ENCODE measurements at places on chromosomes 6 and 20. TPM values are rescaled to one million over a fixed set of nuclear protein-coding genes. Genes with fewer than 3 reads are reported as not detected.

DNA sequence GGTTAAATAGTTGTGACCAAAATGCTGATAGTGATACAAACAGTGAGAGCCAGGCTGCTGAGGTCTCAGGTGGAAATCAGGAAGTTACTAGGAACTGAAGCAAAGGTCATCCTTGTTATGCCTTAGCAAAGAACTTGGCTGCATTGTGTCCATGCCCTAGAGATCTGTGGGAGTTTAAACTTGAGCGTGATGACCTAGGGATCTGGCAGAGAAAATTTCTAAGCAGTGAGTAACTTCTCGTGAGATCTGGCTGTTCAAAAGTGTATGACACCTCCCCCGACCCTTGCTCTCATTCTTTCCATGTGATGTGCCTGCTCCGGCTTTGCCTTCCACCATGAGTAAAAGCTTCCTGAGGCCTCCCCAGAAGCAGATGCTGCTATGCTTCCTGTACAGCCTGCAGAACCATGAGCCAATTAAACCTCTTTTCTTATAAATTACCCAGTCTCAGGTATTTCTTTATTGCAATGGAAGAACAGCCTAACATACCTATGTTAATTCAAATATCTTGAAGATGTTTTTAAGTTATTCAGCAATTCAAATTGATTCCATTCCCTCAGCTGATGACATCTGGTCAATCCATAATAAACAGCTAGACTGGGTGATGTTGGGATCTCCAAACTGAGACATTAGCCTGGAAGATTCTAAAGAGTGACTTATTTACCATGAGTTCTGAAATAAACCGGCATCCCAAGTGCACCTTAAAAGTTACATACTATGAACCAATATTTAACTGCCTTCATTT, 33.8 kb downstream of the KIF16B start:
- no peak for DNase-seq

The SIRPD gene
- not detected for total RNA-seq

- DNase-seq, result no peak
These were observed 102.0 kb downstream of the HIVEP1 start for GRCh38 chr6:12114055-12114503.

The BMP7 gene
- total RNA-seq, result 1.3 TPM

- DNase-seq, result no peak
These were observed 7.7 kb downstream of the TREML2 start for GRCh38 chr6:41193171-41193734.

- no peak for DNase-seq
These were observed 88.1 kb upstream of the ZFP64 start for GRCh38 chr20:52279706-52280105.

DNA sequence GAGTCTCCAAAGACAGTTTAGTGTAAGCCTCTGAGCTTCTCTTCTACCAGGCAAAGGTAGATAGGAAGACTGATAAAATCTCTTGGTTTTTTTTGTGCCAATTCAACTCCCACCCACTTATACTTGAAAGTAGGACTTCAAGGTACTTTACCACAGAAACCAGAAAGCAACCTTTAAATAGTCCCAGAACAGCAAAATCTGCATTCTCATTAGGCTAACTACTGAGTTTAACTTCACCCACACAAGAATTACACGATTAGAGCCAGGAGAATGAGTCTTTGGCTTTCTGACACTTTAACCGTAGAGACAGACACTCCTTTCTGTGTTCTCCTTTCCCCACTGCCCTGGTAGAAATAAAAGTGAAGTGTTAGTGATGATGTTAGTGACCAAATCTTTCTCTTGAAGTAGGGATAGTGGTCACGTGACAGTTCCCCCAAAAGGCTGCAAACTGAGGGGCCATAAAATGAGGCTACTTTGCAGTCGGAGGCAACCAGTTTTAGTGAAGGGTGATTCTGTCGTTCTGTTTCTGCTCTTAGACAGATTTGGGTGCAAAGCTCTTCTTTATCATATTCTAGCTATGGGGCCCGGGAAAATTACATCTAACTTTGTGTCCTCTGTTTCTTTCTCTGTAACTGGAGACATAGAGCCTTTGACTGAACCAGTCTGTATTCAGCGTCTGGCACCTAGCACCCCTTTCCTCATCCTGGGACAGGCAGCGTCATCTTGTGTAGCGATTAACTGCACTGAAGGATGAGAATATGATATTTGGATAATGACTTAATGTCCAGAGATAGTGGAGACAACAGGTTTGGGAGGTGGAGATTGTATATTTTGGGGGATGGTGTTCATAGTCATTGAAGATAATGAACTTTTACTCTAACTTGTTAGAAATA, 206.4 kb upstream of the CITED2 start:
- no peak for DNase-seq

DNA sequence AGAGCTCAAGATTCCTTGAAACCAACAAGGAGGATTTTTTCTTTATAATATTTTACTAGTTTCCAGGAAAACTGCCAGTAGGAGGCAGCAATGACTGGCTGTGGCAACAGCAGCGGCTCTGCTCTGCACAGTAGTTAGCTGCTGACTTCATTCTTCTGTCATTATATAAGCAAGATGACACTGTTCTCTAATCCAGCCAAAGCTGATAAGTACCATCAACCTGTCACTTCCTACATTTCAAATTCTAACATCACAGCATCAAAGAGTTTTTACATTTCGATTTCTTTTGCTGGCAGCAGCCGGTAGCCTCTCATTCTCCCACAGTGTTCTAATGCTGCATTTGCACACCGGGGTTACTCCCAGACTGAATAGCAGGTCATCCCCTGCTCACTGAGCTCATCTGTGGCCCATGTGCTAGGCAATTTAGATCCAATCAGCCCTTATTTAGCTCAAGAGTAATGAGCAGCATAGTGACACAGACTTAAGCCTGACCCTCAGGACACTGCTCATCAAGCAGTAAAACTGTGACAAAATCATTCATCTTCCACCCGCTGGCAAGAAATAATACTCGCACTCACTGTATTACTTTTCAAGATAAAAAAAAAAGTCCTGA, 67.8 kb downstream of the MMS22L start:
- no peak for DNase-seq

DNA sequence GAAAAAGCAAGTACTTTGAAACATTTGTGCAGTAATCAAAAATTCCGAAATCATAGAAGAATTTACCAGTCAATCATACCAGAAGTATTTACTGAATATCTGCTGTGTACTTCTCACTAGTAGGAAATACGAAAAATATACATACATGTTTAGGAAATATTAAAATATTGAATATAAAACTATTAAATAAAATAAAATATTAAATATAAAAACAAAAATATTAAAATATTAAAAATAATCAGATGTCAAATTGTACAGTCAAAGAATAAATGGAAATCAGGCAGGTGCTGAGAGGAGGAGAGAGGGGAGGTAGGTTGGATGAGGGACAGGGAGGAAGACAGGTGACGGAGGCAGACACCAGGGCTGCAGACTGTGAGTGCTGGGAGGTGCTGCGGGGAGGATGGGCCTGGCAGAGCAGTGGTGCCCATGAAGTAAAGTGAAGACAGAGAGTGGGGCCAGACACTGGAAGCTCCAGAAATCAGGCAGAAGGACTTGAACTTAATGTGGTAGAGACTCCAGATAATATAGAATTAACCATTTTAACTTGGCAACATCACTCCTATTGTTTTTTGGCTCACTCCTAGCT, 55.9 kb downstream of the PRKN start:
- DNase-seq, result no peak

DNA sequence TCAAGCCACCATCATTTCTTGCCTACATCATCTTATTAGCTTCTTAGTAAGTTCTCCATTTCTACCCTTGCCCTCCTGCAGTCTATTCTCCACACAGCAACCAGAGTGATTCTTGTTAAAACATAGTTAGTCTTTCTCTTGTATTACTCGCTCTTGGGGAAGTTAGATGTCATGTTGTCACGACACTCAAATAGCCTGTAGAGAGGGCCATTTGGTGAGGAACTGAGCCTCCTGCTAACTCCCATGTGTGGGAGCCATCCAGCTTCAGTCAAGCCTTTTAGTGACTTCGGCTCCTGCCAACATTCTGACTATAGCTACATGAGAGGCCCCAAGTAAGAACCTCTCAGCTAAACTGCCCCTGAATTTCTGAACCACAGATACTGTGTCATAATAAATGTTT, 395.4 kb downstream of the CDC5L start:
- no peak for DNase-seq

DNA sequence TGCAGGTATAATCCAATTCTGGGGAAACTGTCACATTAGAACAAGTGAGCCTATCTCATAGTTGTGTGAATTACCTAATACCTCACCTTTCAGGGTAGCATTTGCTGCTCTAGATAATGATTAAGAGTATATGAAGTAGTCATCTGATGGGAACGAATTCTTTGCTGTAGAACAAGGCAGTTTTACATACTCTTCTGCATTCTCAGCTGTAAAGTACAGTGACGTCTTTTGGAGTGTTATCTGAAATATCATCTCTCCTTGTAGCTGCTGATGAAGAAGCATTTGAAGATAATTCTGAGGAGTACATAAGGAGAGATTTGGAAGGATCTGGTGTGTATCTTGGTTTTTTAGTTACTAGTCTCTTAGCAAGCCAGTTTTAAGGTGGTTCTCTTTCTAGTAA, 28.4 kb downstream of the CSE1L start:
- no peak for DNase-seq

DNA sequence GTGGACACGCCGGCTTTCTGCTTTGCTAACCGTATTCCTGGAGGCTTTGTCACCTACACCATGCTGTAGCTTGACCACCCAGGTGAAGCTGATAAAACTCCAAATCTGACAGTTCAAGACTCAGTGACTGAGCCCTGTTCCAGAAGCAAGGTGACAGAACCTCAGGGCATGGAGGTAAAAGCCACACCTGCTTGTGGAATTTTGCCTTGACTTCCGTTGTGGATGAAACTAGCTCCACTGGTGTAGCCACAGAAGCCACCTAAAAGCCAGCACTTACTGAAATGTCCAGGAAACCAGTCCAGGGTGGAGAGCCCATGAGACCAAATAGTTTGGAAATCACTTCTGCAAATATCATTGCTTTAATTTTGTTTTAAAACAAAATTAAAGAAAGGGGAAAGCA, 11.0 kb downstream of the CST8 start:
- DNase-seq, result no peak

DNA sequence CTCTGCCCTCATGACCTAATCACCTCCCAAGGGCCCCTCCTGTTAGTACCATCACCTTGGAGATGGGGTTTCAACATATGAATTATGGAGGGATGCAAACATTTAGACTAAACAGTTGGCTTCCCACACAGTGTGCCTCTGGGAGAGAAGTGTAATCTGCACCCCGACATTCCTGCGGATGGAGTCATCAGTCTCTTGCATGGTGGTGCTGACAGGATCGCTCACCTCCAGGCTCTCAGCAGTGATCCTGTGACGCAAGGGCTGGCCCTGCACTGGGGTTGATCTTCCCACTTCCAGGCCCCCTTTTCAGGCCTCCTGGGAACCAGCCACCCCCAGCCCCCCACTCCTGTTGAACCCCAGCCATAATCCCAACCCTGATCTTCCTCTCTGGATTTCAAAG, 16.0 kb upstream of the PI16 start:
- no peak for DNase-seq

The PI16 gene
- 0.12 TPM for total RNA-seq

DNA sequence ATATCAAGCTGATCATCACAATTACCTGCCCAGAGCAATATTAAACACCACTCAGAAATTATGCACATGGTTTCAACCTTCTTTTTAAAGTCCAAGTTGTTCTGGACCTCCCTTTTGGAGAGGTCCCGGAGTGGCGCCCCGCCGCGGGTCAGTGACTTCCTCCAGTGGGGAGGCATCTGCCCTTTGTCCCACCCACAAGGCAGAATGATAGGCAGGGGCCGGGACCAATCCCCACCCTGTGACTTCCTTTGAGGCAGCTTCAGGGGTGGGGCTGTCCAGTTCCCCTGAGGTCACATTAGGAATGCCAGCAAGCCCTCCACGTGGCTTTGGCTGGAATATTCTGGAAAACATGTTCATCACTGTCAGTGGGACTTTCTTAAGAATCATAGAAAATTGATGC, 207.0 kb downstream of the ANKRD60 start:
- DNase-seq, result no peak

GRCh38 chr6:157732007-157732406, 91.0 kb upstream of the SNX9 start:
- no peak for DNase-seq

The ZFP57 gene
- not detected for total RNA-seq

- no peak for DNase-seq
These were observed 80.0 kb downstream of the LAMP5 start for GRCh38 chr20:9594284-9594875.

The EPPIN gene
- not detected for total RNA-seq

The COL11A2 gene
- 0.82 TPM for total RNA-seq

Measured in ovary (tissue), 10 donors.